HFFc6 (cell line): ENCODE measurements at places on chromosomes 12 and 14. TPM values are rescaled to one million over a fixed set of nuclear protein-coding genes. Genes with fewer than 3 reads are reported as not detected.

- no peak for DNase-seq
These were observed 11.2 kb downstream of the RHOF start for GRCh38 chr12:121781998-121782979.

DNA sequence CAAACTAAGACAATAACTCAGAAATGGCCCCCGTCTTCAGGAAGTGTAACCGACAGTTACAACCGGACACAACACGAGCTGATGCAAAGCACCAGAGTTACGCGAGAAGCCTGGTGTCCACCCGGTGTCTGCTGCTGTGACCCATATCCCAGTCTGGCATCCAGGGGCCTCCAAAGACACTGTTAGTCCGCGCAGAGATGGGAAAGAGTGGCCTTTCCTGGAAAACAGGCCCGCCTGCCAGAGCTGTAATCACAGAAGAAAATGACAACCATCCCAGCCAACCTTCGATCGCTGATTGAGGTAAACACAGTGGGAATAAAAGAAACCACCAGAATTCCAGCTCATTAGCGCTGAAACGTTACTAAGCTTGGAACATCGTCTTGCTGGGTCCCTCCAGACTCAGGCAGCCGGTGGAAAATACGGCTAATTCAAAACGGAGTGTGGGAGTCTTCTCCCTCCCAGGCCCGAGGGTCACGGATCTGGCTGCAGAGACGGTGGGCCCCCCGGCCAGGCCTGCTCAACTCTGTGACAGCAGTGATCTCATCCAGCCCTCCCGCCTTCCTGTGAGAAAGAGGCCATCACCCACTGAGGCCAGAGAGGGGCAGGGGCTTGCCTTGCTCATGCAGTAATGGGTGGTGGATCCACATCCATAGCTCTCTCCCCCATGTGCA lies 273.9 kb upstream of the RTL1 start:
- DNase-seq, result no peak

- no peak for DNase-seq
These were observed 19.8 kb downstream of the LEMD3 start for GRCh38 chr12:65189028-65189718.

The DEGS2 gene
- total RNA-seq, result not detected in 3 replicates

The LHX5 gene
- not detected in 2 replicates for total RNA-seq

The SLC4A8 gene
- 11.8 to 16.1 TPM (median 12.0 TPM) in 3 replicates for total RNA-seq

- no peak for DNase-seq
These were observed 35.7 kb downstream of the LGR5 start for GRCh38 chr12:71475280-71475679.

The C12orf50 gene
- total RNA-seq, result not detected in 3 replicates

DNA sequence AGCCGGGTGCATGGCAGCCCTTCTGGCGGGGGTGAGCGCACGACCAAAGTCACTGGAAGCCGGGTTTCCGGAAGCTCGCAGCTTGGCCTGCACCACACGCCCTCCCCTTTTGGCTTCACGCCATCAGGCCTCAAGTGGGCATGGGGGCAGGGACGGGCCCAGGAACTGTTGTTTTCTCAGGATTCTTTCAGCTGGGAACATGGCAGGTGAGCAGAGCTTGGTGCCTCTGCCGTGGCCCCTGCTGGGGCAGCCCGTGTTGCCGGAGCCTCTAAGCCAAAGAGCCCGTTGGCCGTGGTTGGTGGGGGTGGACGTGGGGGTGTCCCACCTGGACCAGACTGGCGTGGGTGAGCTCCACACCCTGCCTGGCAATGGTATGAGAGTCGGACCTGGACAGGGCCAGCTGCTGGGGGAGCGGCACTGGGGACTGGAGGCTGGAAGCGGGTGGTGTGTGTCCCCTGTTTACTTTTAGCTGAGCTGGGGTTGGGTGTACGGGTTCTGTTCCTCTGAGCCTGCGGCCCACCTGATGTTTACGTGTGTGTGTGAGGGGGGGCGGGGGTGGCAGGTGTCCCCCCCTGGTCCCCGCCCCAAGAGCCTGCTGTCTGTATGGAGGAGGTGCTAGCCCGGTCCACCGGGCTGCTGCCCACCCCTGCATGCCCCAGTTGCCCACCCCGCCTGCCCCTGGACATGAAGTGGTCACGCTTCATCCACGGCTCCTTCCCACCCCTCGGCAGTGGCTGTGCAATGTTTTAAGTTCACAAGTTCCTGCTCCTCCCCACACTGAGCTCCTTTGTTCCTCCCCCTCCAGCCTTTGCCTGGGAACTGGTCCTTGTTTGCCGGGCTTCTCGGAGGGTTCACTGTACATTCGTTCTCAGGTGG lies 28.7 kb upstream of the PLD4 start:
- no peak for DNase-seq

DNA sequence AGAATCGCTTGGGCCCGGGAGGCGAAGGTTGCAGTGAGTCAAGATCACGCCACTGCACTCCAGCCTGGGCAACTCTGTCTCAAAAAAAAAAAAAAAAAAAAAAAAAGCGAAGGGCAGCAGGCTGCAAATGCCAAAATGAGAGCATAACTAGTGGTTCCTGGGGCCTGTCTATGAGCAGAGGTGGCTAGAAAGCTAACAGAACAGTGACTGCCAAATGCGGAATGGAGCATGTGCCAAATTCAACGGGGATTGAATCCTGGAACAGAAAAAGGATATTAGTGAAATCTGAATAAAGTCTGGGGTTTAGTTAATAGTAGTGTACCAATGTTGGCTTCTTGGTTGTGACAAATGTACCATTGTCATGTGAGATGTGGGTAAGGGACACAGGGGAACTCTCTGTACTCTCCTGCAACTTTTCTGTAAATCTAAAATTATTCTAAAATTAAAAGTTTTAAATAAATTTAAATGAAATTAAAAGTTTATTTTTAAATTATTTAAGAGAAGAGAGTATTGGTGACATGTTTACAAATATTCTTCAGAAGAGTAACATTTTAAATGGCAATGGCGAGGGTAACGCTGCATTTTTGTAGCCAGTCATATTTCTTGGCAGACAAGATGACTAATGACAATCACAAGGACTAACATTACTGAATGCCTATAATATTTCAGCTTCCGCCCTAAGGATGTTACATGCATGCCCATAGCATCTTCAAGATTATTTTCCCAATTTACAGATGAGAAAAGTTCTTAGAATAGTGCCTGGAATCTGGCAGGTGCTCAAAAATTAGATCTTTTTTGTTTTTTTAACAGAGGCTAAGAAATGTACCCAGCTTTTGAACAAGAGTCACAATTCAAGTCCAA lies 28.9 kb upstream of the NUDT4 start:
- DNase-seq, result no peak

- DNase-seq, result no peak
These were observed 380.5 kb upstream of the GARIN6 start for GRCh38 chr12:99267038-99267437.
